ENCODE measurements at places on chromosomes 2 and 18.

GRCh38 chr2:217941886-217942728 lies 60.7 kb downstream of the TNS1 start:
- DNase-seq = no peak

- no peak for DNase-seq
Measured at GRCh38 chr2:36615222-36615621, 17.3 kb upstream of the FEZ2 start.

GRCh38 chr2:222866358-222866960 lies 5.6 kb downstream of the ACSL3 start:
- no peak for DNase-seq

GRCh38 chr2:97669448-97669847 lies at the start of gene C2orf92:
Gene C2orf92, plus strand, starts transcription at chr2:97669713. Its CDS starts 76 bp downstream, at chr2:97669789.
- DNase-seq = no peak

- no peak for DNase-seq
Measured at GRCh38 chr2:51031021-51031780, 731 bp downstream of the NRXN1 start.

- DNase-seq = no peak
Measured at GRCh38 chr2:215432759-215433594, 2.9 kb downstream of the FN1 start.

GRCh38 chr2:28433935-28434599 lies 41.4 kb downstream of the FOSL2 start:
- DNase-seq = no peak

DNA sequence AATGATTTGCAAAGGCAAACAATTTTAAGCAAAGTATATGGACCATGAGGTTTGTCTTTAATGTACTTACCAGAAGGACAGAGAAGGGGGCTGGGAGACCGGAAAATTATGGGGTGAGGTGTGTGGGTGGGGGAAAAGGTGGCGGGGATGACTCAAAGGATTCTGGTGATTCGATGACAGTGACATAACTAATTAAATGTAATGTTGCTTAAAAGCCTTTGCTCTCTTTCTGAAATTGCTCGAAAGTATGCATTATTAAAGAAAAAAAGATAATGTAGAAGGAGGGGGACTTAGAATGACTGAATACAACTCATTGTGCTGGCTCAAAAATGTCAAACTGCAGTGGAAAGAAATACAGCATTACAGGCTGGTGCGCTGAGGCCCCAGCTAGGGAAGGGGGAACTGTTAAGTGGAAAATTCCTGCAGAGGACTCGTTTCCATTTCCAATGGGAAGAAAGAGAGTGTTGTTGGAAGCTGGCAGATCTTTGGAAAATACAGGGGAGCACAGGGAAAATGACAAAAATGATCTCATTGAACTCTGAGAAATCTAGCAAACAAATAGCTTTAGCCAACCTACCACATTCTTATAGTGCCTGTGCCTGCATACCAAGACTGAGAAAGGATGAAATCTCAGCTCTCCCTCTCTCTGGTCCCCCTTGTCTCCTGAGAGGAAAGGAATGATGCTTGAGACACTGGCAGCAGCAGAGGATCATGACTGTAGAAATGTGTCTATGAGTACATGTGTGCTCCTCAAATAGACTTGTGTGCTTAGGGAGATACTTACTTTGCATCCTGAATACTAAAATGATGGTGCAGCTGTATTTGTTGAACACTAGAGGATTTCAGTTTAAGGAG lies 632.4 kb downstream of the NYAP2 start:
- DNase-seq = no peak

GRCh38 chr2:222311319-222311977 lies 12.7 kb upstream of the PAX3 start:
- DNase-seq = no peak

DNA sequence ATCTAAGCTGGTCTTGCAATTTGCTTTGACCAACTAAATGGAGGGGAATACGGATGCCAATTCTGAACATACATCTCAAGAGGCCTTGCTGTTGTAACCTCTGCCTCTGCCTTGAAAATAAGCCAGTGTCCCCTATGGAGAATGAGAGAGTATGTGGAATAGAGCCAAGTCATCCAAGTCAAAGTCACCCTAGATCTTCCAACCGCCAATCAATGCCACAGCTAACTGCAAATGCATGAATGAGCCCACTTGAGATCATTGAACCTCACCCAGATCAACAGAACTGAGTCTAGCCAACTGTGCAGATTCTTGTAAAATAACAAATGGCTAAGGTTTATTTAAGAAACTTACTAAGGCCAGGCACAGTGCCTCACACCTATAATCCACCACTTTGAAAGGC lies 139.8 kb upstream of the TANK start:
- no peak for DNase-seq

DNA sequence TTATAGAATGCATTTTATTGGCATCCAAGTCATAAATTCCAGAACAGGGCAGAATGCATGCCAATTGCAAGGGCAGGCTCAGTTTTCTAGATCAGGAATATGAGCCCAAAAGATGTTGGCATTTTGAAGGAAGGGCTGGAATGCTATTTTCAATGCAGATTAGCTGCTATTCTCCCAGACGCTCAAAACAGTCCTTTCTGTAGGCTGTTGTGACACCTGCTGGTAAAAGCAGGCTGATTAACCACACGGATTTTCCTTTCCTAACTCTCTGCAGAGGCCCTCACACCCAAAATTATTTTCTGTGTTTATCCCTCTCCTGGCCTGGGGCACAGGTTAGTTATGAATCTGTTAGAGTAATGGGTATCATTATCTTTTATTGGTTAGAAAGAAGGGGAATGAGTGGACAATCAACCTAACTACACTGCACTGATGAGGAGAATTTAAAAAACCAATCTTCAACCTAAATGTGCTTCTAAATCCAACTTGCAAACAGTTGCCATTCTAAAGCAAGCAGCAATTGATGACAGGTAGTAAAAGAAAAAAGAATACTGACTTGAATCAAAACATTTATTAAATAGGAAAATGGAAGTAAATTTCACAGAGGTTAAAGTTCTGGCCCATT lies 94.0 kb downstream of the PLA2R1 start:
- no peak for DNase-seq

DNA sequence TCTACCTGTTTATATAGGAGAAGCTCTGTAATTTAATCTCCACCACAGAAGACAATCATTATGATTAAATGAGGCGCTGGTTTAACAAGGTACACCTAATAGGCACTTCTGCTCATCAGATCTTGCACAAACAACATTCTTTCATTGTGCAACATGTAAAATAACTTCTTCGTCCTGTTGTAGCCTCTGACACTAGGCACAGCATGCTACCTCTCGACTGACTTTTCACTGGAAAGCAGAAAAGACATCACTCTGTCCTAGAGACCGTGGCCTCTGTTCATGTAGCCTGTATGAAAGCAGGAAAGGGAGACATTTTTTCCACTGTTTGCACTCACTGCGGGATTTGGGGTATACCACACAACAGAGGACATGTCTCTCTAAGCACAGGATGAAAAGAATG lies 316.5 kb downstream of the IRS1 start:
- DNase-seq = no peak

GRCh38 chr2:241882091-241882625 lies 12.6 kb downstream of the RTP5 start:
- DNase-seq = no peak

GRCh38 chr18:54023471-54023870 lies 201.0 kb downstream of the MBD2 start:
- no peak for DNase-seq

- no peak for DNase-seq
Measured at GRCh38 chr18:48855422-48856377, 95.1 kb downstream of the SMAD7 start.

DNA sequence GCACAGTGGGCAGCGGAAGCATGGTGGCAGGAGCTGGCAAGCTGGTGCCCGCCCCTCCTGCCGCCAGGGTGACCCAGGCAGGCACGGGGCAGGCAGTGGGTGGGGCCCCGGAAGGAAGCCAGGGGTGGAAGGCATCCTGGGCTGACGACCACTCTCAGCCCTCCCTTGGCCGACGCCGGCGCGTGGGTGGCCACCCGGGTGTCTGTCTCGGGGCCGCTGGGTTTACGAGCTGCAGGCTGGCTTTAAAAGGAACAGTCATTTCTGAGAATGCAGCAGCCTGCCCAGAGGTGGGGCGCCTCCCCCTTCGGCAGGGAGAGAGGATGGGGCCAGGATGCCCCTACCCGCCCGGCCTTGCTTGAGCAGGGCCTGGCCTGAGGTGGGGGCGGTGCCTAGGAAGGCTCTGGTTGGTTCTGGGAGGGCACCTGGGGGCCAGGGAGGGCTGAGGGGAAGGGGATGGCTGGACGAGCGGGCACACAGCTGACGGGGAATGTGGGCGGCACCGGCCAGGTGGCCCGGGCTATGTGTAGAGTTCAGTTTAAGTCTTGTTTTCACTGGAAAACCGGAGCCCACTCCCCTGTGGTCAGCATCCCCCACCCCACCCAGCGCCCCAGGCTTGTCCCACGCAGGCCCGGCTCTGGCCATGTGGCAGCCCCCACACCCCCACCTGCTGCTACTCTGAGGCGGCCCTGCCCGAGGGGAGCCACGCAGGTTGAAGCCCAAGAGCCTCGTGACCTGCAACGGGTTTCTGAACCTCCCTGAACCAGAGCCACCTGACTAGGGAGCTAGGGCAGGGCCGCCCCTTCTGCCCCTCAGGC lies 6.3 kb downstream of the BOK start:
- no peak for DNase-seq

GRCh38 chr2:178391701-178392100 lies 59.3 kb downstream of the PRKRA start:
- no peak for DNase-seq

- DNase-seq = no peak
Measured at GRCh38 chr2:172097557-172098131, 5.1 kb downstream of the DLX2 start.

GRCh38 chr2:34892766-34893165 lies 1293.7 kb upstream of the FAM98A start:
- DNase-seq = no peak

DNA sequence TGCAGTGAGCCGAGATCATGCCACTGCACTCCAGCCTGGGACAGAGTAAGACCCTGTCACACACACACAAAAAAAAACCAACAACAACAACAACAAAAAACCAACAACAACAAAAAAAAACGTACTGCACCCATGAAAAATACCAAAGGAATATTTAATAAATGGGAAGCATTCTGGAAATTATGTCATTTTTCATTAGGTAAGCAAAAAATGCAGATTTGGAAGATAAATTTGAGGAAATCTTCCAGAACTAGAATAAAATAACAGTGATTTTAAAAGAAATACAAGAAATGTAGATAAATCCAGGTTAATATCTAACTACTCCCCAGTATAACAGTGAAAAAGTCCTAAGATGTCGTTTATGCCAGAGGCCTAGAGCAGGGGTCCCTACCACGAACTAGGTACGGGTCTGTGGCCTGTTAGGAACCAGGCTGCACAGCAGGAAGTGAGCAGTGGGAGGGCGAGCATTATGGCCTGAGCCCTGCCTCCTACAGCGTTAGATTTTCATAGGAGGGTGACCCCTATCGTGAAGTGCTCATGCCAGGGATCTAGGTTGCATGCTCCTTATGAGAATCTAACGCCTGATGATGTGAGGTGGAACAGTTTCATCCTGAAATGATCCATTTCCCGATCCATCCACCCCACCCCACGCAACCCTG lies 21.5 kb downstream of the FAM161A start:
- DNase-seq = no peak

- DNase-seq = no peak
Measured at GRCh38 chr2:123597988-123598387, 427.1 kb upstream of the CNTNAP5 start.

GRCh38 chr18:59906203-59906602 lies 6.4 kb downstream of the PMAIP1 start:
- no peak for DNase-seq

DNA sequence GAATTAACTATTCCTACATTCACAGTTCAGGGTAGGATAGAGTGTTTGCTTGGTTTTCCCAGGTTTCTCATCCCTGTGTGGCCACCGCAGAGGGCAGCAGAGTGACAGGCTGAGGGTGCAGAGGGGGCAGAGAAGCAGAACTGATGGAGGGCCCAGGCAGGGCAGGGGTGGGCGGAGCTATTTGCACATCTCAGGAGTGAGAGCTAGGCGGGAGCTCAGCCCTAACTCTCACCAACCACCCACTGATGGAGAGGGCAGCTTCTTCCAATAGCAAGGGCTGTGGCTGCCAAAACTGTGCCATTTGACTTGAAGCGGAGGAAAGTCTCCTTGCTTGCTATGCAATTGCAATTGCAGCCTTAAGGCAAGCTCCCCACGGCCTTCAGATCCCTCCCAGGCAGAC lies 12.0 kb upstream of the DARS1 start:
- DNase-seq = no peak

DNA sequence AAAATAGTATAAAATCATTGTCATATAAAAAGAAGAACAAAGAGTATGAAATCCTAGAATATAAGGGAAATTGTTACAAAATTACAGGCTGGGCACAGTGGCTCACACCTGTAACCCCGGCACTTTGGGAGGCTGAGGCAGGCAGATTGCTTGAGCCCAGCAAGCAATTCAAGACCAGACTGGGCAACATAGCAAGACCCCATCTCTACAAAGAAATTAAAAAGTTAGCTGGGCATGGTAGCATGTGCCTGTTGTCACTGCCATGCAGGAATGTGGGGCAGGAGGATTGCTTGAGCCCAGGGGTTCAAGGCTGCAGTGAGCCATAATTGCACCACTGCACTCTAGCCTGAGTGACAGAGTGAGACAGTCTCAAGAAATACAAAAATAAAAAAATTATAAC lies 44.8 kb downstream of the NAPG start:
- no peak for DNase-seq

DNA sequence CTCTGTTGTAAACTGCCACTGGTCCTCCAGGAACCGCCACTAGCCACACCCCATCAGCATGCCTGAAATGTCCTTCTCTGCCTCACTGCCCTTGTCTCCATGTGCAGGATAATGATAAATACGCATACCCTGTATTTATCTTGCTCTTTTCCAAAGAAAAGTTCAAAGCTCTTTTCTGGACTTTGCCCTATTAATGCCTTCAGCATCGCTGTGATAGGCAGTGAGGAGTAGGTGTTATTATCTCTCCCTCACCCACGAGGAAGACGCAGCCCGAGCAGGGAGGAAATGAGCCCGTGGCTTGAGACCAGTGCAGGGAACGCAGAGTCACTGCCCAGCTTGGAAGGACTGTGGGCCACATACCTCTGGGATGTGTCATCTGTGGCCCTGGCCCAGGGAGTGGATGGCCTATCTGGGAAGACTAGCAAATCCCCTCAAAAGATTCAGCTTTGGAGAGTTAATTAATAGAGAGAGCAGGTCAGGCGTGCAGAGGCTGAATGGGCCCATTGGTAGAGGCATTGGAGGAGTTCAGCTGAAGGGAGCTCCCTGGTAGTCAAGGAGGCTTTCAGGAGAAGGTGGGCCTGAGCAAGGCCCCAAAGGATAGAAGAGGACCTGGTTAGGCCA lies 39.5 kb upstream of the MCFD2 start:
- no peak for DNase-seq

- DNase-seq = no peak
Measured at GRCh38 chr2:29916571-29916970, 4.8 kb downstream of the ALK start.

DNA sequence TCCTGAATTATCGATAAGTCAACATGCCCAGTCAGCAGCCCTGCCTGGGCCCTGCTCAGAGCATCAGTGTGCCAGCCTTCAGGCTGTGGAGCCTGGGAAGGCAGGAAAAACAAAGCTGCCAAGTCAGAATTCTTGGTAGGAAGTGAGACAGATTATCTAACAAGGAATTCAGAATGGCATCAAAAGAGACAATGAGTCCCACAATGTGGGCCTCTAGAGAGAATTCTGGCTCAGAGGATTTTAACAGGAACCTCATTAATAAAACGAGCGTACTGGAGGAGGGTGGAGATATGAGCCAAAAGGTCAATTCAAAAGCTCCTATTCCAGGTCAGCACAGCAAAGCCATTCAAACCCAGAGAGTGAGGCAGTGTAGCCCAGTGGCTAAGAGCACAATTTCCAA lies 327.6 kb upstream of the MMADHC start:
- DNase-seq = no peak
